ENCODE measurements at places on chromosomes 12 and 14.
A peak's percentile ranks its signal among the peaks of the same experiment; 100 is the strongest.

DNA sequence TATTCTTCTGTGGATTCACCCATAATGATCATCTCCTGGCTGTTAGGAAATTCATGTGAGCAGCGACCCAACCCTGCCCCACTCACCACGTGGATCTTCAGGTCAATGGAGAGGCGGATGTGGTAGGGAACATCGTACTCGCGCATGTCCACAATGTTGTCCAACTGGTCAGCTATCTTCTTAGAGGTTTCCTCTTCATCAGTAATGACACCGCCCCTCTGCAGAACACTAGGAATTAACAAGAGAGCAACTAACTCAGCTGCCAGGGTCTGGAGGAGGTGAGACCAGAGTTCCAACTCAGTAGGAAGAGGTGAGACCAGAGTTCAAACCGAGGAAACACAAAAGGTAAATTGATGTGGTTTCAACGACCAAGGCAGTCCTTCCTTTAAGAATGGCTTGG lies 9.7 kb downstream of the POLE start:
- DNase-seq, result no peak

GRCh38 chr12:29754235-29755189 lies 29.2 kb downstream of the TMTC1 start:
- no peak for DNase-seq

GRCh38 chr12:45464699-45465098 lies 248.8 kb downstream of the ANO6 start:
- DNase-seq, result no peak

GRCh38 chr12:2390133-2390532 lies 337.3 kb downstream of the CACNA1C start:
- DNase-seq, result no peak

DNA sequence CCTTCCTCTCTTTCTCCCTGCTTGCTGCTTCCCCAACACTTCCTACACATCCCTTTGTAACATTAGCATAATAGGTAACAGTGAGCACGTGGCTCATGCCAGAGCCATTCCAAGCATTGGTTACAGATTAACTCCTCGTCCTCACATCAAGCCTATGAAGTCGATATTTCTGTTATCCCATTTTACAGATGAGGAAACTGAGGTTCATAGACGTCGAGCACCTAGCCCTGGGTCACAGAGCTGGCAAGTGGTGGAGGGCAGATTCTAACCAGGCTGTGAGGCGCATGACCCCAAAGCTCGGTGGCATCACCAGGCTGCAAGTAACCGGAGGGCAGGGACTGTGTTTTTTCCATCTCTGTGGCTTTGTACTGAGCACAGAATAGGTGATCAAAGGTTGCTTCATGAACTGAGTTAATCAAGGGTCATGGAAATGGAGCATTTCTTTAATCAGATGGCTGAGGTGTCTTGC lies 5.7 kb upstream of the SERPINA1 start:
- DNase-seq, result no peak

- no peak for DNase-seq
Observed at GRCh38 chr12:88781909-88782308, 201.6 kb upstream of the KITLG start.

DNA sequence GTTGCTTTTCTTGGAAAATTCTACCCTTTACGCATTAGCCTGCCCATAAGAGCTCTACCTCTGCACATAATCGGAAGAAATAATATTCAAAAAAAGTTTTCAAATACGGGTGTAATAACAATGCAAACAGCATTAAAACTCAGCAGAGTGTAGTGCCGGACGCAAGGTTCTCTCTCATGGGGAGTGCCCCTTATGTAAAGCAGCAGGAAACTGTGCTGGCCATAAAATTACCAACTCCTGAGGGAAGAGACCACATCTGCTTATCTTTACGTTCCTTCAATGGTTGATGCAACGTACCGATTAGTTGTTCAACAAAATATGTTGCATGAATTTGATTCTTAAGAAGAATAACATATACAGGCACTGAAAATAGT lies 118.7 kb upstream of the TMCC3 start:
- DNase-seq, result no peak

DNA sequence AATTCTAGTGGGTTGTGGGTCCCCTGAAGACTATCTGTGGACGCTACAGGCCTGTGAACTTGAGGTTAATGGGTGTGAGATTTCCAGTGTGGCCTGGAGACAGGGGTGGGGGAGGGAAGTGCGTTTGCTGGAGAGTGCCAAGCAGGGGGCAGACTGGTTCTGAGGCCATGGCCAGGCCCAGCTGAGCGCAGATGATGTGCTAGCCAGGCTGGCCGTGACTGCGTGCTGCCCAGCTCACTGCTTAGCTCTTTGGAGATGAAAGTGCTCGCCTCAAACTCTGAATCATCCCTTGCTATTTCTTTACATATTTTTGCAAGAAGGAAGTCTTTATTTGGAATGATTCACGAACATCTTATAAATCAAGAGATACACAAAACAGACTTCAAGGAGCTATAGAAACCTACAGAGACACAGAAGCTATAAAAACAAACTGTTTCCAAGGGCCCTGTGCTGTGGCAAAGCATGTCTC lies 75.2 kb upstream of the PLEKHG3 start:
- no peak for DNase-seq

- peak; percentile 11 for DNase-seq
Observed at GRCh38 chr14:58428118-58428683, 682 bp downstream of the KIAA0586 start.

DNA sequence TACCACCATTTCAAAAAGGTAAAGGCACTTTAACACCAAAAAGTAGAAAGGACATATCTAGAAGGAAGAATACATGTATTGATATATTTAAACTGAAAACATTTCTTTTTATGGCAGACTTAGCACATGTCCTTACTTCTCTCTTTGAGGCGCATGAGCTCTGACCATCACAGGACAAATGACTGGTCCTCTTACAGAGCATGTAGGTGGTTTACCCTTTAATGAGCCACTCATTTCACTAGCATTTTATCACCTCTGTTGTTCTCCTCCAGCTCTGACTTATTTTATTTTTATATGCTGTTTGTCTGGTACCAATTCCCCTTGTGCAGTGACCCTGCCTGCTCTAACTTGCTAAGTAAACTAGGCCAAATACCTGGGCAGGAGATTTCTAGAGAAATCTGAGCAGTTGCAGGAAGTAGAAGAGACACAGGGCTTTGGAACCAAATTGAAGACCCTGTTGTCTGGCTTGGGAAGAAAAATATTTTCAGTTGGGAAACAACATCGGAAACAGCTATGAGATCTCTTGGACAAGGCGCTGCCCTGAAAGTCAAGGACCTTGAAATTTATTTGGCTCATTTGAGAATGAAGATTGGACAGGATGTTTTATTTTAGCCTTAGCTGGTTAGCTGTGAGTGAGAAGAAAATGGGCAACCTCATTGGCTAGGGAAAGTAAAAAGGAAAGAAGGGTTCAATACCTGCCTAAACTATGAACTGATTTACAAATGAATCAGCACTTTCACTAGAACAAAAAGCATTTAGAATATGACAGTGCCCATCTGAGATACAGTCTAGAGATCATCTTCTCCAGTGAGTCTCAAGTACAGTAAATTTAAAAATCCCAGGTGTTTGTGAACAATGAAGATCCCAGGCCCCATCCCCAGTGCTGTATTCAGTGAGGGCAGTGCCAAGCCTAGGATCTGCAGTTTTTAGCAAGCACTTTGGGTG lies 374.4 kb downstream of the ZFP36L1 start:
- no peak for DNase-seq

DNA sequence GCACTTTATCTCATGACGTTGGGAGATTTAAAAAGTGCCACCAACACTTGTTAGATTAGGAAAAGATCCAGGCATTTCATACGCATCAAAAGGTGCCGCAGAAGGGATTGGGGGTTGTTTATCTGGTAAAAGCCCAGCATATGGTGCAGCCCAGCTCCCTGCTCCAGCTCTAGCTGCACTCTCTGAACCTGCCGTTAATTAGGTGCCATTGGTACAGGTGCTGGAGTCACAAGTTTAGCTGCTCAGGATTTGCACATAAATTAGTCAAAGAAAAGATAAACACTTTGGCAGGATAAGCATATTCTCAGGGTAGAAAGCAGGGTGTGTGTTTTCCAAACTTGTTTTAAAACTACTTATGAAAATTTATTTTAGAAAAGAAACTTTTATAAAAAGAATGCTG lies 932.6 kb upstream of the TMEM132C start:
- DNase-seq, result no peak

DNA sequence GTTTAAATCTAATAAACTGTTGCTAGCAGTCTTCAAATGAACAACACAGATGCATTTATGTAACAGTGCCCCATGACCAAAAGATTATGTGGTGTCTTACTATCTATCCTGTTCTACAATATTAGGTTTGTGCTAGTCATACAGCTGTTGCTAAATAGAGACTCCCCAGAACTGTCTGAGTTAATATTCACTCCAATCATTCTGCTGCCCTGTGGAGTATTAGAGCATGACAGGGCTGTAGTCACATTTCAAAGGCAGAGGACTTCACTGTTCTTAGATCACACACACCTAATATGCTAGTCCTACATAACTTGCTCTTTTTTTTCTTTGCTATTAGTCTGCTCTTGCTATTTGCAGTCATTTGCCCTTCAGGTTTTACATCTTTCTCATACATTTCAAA lies 157.6 kb upstream of the MDGA2 start:
- no peak for DNase-seq

- DNase-seq, result no peak
Observed at GRCh38 chr12:89083491-89083890, 268.8 kb downstream of the DUSP6 start.

DNA sequence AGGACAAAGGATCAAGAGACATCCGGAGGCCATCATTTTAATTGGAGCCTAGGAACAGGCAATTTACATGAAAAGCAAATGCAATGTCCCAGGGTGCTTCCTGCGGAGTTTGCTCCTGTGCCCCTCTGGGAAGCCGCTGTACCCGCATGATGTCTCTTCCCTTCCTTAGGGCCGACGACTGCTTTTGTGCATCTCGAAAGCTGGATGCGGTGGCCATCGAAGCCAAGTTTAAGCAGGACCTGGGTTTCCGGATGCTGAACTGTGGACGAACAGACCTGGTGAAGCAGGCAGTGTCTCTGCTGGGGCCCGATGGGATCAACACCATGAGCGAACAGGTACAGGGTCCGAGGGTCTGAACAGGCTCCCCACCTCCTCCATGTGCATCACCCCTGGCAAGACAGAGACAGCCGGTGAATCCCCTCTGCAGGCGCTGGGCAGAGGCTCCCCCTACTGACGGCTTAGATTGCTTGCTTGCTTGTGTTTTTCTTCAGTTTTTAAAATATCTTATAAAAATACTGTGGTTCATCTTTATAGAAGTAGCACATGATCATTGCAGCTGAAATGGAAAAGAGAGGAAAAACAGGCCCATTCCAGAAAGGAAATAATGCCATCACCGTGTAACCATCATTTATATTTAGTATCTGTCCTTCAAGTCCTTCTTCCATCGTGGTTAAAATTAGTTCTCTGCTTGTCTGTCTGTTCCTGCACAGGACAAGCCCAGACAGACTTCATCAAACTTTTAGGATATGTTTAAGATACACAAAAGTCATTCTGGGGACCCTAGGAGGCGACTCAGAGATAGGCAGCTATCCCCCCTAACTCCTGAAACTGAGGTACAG lies 75.4 kb upstream of the PWP1 start:
- DNase-seq, result peak; percentile 46

GRCh38 chr12:1445807-1446206 lies 148.6 kb downstream of the FBXL14 start:
- DNase-seq, result no peak

DNA sequence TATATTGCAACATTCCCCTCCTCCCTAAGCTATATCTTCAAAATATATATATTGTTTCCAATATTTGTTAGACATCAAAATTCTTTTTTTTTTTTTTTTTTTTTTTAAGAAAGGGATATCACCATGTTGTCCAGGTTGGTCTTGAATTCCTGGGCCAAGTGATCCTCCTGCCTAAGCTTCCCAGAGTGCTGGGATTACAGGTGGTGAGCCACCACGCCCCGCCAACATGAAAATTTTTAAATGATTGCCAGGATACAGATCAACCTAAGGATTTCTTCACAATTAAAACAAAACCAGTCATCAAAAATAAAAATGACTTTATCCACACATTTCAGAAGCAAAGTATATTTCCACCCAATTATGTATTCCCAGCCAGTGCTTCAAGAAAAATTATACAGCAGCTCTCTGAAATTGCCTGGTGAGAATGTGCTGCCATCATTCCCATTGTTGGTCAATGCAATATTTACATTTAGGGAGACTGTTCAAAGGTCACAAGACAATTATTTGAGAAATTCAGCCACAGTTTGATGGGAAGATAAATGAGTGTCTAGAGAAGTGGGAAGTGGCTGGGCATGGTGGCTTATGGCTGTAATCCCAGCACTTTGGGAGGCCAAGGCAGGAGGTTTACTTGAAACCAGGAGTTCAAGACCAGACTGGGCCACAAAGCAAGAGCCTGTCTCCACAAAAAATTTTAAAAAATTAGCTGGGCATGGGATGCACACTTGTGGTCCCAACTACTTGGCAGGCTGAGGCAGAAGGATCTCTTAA lies 141.7 kb upstream of the AMIGO2 start:
- DNase-seq, result no peak

DNA sequence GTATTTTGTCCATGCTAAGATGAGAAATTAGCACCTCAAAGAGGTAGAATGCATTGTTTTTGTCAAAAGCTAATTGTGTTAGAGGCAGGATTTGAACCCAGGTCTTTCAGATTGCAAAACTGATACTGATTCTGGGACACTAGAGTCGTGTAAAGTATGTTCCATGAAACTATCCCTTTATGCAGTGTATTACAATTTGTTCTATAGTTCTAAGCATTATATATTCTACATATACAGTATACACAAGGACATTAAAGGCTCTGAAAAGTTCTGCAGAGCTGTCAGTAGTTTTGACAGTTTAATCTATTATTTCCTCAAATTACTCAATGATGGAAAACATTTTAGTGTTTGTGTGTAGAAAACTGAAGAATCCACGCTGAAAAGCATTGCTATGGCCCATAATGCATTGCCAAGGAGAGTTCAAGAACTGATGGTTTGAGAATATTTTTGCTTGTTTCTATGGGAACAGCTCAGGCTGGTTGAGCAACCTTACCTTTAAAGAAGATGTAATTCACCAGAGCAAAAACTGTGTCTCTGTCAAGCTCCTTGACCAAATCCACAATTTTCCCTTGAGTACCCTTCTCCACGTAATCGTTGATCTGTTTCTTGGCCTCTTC lies 6.2 kb downstream of the SERPINA1 start:
- DNase-seq, result no peak

- DNase-seq, result no peak
Observed at GRCh38 chr12:91588874-91589454, 406.3 kb upstream of the DCN start.

GRCh38 chr14:74910556-74910955 lies 12.5 kb downstream of the RPS6KL1 start:
- DNase-seq, result no peak

GRCh38 chr14:30005114-30005808 lies 77.6 kb upstream of the PRKD1 start:
- no peak for DNase-seq

DNA sequence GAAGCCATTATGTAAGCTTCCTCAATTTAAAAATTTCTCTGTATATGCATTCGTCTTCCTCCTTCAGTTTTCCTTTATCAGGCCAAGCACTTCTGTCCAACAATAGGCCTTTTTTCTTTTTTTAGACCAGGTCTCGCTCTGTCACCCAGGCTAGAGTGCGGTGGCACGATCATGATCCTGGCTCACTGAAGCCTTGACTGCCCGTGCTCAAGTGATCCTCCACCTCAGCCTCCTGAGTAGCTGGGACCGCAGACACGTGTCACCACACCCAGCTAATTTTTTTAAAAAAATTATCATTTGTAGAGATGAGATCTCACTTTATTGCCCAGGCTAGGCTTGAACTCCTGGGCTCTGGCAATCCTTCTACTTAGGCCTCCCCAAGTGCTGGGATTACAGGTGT lies 25.8 kb downstream of the TAOK3 start:
- no peak for DNase-seq
